ENCODE measurements at places on chromosomes 1 and 21.

- no peak for DNase-seq
These were observed 100.1 kb upstream of the DUSP10 start for GRCh38 chr1:221841983-221842335.

DNA sequence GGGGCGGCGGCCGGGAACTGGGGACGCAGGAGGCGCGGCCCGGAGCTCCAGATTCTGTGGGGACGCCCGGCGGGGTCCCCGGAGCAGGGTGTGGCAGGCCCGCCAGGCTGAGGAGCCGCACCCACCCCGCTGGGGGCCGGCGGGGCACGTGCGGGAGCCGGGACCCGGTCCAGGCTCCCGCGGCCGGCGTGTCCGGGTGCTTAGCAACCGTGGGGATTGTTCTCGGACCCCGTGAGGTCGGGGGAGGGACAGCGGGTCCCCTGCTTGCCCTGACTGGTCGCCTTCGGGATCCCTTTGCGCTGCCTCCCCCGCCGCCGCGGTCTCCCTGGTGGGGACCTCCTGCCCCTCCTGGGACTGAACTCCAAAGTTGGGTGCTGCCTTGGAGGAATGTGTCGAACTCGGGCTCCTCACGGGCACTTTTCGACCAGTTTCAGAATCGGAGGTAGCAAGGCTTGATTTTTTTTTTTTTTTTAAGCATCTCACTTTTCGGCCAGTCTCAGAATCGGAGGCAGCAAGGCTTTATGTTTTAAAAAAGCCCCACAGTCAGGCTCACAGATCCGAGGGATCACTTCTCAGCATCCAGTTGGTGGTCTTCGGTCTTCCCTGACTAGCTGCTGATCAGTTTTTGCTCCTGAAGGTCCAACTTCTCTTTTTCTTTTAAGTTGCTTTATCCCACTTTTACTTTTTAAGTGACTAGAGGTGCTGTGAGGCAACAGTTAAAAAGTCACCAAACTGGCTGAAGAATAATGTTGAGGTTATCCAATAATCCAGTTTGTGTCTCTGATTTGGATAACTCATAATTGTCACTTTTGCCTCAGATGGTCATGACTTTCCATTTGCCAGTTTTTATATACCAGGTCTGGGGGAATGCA lies 648 bp downstream of the FAM76A start:
- DNase-seq = no peak

DNA sequence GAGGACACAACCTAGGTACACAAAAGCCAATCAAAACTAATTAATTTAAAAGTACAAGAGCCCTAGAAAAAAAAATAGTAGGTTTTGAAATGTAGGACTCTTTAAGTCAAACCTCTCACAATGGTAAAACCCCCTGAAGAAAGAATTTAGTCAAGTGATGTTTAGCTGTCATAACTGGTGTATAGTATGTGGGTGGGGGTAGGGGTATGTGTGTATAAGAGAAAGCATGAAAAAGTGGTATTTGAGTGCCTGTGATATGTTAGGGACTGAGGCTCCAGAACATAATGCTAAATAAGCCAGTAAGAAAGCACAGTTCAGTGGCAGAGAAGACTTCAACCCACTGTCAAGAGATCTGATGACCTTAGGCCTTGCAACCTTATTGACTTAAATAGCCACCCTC lies 507.9 kb downstream of the TTLL7 start:
- no peak for DNase-seq

GRCh38 chr21:39037807-39038405 lies 145.3 kb downstream of the PSMG1 start:
- no peak for DNase-seq

DNA sequence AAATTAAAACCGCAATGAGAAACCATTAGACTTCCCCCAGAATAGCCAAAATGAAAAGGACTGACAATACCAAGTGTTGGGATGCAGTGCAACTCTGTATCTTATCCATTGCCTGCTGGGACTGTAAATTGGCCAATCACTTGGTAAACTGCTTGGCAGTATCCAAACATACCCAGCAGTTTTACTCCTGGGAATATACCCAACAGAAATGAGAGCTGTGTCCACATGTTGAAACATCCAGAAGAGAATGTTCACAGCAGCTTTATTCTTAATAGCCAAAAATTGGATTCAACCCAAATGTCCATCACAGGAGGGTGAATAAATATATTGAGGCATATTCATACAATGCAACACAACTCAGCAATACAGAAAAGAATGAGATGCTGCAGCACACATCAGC lies 13.7 kb upstream of the FAM20B start:
- DNase-seq = no peak

- no peak for DNase-seq
These were observed 124.3 kb downstream of the LACTBL1 start for GRCh38 chr1:22848405-22848804.

GRCh38 chr1:212482637-212483441 lies 50.1 kb downstream of the NENF start:
- DNase-seq = no peak

- no peak for DNase-seq
These were observed 29.4 kb downstream of the MRPL37 start for GRCh38 chr1:54229281-54229891.

DNA sequence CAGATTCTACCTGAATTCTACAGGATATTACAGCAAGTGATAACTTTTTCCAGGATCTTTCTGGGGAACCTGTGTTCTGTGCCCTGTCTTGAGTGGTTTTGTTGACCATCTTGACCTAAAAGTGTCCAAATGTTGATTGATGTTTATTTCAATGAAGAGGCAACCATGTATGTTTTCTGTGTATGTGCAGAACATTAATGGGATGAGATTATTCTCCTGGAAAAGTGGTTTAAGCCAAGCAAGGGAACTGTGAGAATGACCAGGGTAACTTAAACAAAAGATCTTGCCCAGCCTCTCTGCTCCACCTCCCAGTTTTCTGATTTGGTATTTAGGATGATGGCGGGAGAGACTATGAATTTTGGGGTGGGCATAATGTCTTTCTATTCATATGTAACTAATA lies 1.0 kb upstream of the SAMD13 start:
- no peak for DNase-seq

DNA sequence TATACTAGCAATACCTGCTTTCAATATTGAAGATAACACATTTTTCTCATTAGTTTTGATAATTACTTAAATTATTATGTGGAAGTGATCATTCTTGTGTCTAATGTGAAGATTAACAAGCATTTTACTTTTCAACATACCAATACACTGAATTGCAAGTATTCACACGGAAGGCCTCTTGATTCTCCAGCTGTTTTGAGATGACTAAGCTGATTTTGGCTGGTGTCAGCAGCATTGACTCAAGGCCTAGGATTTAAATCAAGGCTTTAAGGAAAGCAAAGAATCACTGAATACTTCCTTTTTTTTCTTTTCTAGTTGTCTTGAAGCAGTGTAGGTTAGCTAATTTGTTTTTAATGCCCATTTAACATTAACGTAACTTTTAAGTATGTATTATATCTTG lies 373.7 kb downstream of the SRGAP2C start:
- DNase-seq = no peak

DNA sequence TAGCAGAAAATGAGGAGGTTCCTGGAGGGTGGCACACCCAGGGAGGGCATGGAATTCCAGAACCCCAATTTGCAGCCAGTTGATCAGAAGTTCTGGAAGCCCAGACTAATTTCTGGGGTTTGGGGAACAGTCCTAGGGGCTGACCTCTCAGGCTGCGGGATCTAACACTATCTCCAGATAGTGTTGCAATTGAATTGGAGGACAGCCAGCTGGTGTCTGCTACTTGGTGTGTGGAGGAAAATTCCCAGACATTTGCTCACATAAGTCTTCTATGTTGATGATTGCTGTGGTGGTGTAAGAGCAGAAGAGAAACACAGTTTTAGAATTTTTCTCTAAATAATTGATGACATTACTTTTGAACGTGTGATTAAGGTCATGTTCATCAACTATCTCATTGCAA lies 154.3 kb upstream of the RNPC3 start:
- DNase-seq = no peak

- DNase-seq = no peak
These were observed 10.2 kb upstream of the LYPLAL1 start for GRCh38 chr1:219163401-219163954.

- DNase-seq = no peak
These were observed 12.7 kb upstream of the PLCH2 start for GRCh38 chr1:2463396-2463795.

- no peak for DNase-seq
These were observed 125.1 kb upstream of the MAGI3 start for GRCh38 chr1:113265196-113265595.

DNA sequence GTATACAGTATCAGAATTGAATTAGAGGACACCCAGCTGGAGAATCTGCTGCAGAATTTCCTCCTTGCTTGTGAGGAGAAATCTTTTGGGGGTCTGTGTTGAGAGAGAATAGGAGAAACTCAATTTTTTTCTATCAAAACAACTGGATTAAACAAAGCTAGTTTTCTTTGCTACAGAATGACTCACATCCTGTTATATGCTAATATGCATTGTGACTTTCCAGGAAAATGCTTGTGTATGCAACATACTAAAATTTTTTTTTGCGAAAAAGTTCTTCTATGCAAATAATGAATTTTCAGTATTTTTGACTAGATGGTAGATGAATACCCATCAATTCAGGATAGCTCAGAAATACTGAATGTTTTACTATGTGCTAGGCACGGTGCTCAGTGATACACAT lies 2.2 kb downstream of the VAMP4 start:
- DNase-seq = no peak

- DNase-seq = no peak
These were observed 100.4 kb upstream of the ETV3 start for GRCh38 chr1:157238585-157238984.

DNA sequence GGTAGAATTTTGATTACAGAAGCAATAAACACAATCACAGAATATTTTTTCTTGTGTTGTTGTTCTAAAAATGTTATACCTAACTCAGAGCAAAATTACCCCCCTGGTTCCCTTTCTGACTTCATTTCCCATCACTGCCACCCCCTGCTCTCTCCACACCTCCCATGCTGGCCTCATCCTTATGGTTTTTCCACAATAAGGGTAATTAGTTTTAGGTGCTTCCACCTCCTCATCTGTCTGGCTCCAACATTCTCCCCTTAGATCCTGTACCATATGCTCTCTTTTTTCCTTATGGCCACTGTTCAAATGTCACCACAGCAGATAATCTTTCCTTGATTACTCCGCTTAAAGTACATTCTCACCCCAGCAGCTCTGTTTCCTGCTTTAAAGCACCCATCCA lies 2208.6 kb downstream of the MRPL39 start:
- no peak for DNase-seq

GRCh38 chr1:38028105-38028591 lies 15.6 kb downstream of the UTP11 start:
- peak; percentile 83 for DNase-seq

DNA sequence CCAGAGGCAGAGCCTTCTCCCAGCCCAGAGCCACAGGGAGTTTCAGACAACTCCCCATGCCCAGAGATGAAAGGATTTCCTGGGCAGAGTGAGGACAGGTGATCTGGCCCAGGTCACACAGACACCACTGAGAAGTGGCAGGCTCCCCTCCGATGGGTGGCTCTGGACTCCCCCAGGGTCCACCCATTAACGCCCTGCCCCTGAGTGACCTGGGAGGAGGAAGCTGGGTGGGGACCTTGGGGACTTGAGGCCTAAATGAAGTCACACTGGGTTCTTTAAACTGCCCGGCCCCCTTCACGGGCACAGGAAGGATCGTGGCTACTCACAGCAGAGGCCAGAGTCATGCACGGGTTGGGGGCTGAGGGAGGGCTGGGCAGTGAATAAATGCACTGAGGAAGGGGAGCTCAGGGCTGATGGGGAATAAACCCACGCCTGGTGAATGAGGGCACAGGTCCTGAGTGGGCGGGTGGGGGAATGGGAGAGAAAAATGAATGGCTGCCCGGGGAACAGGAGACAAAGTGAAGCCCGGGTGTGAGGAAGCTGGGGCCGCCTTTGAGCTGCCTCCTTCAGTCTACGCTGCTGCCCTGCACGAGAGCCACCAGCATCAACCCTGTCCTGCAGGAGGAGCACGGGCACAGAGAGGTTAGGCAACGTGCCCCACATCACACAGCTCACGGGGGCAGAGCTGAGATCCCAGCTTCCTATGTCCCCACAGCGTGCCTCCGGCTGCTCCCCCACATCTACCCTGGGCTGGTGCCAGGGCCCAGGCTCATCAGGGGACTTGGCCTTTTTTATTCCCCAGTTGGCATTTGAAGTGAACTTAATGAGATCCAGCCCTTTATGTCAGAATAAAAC lies 404.3 kb downstream of the MATN1 start:
- DNase-seq = no peak

DNA sequence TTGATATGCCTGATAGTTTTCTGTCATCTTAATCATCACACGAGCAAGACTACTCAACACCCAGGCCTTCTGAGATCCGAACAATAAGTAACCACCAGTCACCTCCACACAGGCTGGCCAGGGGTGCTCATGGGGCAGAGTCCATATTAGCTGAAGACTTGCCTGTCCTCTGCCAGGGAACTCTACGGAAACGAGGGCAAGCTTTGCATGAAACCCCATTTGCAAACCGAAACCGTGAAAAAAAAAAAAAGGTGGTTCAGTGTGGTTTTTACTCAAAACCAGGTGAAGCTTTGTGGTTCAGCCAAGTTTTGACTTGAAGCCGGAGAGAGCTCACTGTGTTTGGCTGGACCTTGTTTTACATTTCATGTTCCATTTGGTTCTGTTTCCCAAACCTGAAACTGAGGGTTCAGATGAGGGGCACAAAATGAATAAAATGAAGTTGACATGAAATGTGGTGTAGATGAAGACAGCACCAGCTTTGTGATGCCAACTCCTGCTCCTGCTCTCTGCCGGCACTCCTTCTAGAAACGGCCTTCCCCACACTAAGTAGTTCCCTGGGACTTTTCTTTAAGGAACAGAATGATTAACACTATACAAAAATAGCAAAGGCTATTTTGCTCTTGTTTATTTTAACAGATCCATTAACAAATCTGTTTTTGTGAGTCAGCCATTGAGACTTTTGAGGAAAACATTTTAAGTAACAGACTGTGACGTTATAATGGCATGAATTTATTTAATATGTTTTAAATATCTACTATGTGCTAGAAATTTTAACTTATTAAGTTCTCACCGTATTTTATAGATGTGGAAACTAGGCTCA lies 74.7 kb downstream of the RUNX1 start:
- peak; percentile 47 for DNase-seq

- no peak for DNase-seq
These were observed 27.7 kb downstream of the TNR start for GRCh38 chr1:175715742-175716141.

GRCh38 chr1:16391411-16391810 lies 24.4 kb downstream of the SZRD1 start:
- no peak for DNase-seq

DNA sequence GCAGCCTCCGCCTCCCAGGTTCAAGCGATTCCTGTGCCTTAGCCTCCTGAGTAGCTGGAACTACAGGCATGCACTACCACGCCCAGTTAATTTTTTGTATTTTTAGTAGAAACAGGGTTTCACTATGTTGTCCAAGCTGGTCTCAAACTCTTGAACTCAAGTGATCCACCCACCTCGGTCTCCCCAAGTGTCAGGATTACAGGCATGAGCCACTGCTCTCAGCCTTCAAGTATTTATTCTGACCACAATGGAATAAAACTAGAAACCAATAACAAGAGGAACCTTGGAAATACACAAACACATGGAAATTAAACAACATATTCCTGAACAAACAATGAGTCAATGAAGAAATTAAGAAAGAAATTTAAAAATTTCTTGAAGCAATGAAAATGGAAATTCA lies 32.7 kb upstream of the DR1 start:
- DNase-seq = no peak

GRCh38 chr1:159996653-159997052 lies 35.1 kb downstream of the PIGM start:
- DNase-seq = no peak

All from activated naive CD4-positive, alpha-beta T cell treated with anti-CD3 and anti-CD28 coated beads, Interleukin-2, amount 50 U/mL, for 16 hours (primary cell).